ENCODE measurements at places on chromosomes 7 and 10.

DNA sequence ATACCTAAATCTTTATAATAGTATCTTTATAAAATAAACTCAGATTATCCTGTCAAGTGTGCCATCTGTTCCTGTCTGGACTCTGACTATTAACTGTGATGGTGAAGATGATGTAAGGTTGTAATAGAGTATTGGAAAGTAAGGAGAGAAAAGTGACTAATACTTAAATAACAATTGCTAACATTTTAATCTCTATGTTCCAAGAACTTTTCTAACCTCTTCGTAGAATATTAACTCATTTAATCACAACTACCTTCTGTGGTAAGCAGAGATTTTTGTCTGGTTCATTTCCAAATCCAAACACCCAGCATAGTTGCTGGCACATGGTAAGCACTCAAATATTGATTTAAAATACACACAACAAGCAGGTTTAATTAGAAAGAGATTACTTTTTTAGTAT is 2.5 kb downstream of the TNPO3 start:
- no peak for DNase-seq

- DNase-seq, result no peak
Observed at GRCh38 chr10:34413214-34413613, 401.9 kb downstream of the PARD3 start.

DNA sequence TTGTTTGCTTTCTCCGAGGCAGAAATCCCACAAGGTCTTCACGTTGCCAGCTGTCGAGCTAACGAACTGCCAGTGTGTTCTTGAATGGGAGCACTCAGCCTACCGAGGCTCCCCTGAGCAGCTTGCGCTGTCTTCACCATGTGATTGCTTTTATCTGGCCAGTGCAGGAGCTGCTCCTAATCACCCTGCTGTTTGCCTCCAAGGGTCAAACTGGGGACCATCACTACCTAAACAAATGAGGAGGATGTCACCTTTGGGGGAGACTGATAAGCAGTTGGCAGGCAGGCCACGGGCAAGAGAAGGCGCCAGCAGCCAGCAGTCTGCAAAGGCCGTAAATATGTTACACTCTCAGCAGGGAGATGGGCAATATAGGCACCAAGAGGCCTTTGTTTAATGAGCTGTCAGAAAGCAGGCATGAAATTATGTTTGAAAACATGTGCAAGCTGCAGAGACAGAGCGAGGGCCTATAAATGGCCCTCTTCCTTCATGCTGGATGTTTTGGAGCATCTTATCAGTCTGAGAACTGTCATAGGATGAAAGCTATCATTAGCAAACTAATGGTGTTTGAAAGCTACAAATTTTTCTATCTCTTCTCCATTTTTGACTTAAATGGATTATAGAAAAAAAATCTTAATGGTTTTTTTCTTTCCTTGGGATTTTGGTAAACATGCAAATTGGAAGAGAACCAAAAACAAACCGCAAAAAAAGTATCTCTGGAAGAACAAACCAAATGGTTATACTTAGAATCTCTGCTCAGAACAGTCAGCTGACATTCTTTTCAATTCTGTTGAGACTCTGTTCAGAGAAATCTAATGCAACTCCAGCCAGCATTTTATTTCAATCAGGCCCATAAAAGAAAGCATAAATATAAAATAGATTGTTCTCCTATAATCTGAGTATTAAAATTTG is 267.3 kb upstream of the NPVF start:
- no peak for DNase-seq

- no peak for DNase-seq
Observed at GRCh38 chr10:13634207-13634606, 47.4 kb downstream of the PRPF18 start.

- DNase-seq, result no peak
Observed at GRCh38 chr10:128867819-128868218, 599.2 kb upstream of the MGMT start.

DNA sequence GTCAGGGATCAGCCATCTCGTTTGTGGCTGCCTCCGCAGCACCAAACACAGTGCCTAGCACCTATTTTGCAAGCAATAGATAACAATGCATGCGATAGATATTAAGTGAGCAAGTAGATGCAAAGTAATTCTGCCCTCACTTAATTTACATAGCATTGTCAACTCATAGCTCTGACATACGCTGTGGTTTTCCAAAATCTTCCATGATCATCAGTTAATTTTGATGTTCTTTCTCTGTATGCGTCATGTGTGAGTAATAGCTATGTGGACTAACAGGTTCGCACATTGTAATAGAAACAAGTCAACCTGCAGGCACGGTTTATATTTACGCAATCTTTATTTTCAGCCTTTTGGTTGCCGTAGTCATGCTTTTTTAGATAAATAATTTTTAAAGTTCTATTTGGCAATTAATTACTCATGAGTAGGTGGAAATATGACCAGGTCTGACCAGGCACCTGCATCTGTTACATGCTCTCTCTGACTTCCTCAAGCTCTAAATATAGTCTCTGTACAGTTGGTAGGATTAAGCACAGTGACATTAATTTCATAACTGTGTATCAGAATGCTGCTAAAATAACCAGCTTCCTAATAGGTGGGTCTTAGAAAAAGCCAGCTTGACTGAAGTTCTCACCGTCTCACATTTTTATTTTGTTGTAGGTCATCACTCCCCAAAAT is 13.3 kb downstream of the MAP3K8 start:
- no peak for DNase-seq

DNA sequence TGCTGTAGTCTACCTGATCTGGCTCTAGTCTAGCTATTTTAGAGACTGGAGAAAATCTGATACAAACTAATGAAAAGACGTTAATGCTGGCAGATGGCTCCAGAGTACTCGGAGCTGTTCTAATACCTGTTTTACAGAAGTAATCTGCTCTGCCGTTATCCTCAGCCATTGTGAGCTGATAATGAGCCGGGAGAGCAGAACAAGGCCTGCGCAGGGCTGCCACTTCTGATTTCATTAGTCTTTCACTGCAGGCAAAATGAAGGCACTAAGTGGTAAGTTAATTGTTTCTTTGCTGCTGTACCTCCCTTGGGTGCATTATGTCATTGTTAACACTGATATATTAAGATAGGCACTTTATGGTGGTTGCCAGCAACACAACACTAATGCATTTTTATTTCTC is 456.4 kb upstream of the PFKP start:
- DNase-seq, result no peak

DNA sequence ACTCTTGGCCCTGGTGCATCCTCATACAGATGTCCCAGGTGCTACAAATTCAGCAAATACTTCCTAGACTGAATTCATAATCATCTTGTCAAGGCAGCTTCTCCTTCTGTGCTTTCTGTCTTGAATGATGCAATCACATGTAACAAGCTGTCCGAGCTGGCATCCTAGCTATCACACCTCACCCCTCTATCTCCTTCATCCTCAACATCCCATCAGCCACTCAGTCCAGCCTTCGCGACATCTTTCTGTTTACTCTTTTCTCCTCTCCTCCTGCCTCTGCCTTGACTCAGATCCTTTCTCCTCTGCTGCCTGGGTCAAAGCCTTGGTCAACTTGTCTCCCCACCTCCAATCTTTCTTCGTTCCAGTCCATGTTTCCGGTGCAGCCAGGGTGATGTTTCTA is 240.4 kb upstream of the CELF2 start:
- DNase-seq, result no peak

DNA sequence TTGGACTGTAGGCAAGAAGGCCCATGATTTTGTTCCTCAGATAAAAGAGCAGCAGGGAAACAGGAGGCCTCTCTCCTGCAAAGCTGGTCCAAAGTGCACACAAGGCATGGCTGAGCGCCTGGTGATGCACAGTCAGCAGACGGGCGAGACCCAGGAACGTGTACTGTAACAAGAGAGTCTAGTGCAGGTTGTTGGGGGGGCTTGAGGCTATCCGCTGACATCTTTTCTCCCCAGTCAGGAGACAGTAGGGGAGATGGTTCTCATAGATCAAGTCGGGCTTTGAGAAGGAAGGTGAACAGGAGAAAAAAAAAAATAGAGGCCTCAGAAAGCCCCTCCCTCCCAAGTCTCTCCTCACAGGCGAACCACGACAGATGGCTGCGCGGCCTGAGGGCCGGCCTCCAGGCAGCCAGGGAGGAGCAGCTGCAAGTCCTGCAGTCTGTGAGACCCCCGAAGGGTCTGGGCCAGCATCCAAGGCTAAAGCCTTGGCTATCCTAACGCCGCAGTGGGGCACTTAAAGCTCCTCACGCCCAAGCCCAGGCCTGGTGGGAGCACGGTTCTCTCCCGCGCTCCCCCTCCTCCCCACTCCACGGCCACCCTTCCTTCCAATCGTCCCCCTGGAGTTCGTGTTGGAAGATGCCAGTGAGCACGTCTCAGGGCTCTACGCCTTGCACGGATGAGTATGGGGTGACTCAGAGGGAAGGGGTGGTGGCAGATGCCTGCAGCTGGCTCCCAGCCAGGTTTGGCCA is 68.3 kb downstream of the PRKAG2 start:
- DNase-seq, result no peak

DNA sequence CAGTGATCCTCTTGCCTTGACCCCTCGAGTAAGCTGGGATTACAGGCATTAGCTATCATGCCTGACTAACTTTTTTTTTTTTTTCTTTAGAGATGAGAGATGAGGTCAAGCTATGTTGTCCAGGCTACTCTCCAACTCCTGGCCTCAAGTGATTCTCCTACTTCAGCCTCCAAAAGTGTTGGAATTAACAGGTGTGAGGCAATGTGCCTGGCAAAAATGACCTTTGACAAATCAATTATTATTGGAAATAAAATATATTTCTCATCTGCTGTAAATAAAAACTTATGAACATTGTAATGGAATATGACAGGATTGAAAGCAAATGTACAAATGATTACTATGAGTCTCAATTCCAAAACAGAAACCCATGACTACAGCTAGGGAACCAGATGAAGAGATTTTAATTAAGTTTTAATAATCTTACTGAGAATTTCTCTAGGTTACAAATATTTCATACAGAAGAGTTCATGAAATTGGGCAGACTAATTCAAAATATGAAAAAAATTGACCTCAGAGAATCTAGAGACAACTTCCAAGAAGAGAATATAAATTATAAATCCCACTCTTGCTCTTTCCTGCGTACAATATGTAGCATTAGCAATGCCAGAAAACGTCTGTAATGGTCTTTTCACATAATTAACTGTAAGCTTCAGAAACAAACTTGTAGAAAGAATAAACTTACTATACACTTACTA is 414.7 kb downstream of the DGKB start:
- DNase-seq, result no peak

DNA sequence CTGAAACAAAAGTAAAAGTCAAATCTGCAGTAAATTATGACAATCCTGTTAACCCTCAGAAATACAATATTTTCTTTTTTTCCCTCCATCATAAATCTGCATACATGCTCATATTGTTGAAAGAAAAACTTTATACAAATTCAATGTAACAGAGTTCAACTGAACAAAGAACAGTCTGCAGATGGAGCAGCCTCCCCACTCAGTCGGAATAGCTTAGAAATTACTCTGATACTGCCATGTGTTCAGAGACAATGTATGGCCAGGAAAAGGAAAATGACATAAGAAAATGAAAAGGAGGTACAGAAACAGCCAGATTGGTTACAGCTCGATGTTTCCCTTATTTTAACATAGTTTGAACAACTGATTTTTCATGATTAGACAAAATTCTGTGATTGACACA is 651.9 kb upstream of the COBL start:
- no peak for DNase-seq

GRCh38 chr10:62348029-62348428 is 26.1 kb upstream of the ZNF365 start:
- DNase-seq, result no peak

DNA sequence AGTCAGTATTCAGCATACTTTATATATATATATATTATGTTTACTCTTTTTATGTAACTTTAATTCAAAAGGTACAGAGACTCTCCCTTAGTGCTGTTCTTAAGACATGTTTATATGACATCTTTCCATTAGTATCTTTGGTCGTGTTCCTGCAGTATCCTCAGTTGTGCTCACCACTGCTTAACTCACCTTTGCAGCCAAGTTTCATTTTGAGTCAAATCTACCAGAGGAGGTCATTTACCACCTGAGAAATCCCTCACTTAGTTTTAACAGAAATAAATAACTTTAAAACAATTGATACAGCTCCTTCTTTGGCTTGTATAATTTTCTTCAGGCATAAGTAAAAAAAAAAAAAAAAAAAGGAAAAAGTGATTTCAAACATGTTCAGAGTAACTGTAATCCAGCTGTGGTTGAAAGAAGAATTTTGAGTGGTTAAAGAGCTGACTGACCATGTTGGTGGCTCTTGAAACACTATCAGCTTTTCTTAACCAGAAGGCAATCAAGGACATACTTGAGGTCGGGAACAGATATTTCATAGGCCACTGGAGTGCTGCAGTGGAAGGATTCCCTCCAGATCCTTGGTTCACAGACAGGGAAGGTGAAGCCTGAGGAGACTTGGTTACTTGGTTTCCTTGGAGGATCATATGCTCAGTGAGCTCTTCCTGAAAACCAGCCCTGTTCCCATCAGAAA is 116.8 kb downstream of the AUTS2 start:
- DNase-seq, result no peak

- DNase-seq, result no peak
Observed at GRCh38 chr10:8360814-8361509, 306.5 kb downstream of the GATA3 start.
